NCI-H345 (cell line): ENCODE measurements at places on chromosomes 5 and 9.

DNA sequence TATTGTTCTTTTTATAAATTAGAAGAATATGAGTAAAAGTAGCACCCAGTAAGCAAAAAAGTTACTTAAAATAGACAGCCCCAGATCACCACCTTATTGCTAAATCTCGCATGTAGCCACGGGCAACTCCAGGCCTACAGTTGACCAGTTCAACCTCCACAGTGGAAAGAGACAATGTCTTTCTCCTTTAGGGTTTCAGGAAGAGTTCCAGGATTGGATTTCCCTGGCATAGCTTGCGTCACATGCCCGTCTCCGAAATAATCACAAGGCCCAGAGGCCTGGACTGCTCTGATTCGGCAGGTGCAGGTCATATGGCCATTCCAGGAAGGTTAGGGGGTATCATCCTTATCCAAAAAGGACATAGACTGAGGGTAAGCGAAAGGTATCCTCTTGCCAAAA, 9.9 kb upstream of the PFDN1 start:
- no peak for DNase-seq

- DNase-seq, result no peak
Observed at GRCh38 chr9:123867034-123867433, 62.9 kb downstream of the DENND1A start.

DNA sequence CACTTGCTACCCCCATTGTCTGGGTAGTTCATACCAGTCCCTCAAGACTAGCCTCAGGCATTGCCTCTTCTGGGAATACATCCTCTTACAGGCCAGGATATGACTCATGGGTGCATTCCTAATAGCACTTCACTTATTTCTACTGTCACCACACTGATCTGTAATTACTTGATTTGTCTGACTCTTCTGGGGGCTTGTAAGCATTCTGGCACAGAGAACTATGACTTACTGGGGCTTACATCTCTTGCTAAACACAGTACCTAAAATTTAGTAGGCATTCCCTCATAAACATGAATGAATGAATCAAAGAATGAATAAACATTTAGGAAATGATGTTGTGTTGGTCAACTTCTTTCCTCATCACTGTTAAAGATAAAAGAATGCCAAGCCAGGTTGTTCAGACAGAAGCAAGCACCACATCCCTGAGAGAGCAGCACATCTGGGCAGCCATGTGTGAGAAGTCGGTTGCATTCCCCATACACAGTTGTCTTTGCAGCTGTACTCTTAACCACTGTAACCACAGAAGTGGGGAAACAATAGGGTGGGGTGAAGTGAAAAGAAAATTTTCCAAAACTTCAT, 27.6 kb downstream of the IL7R start:
- no peak for DNase-seq

DNA sequence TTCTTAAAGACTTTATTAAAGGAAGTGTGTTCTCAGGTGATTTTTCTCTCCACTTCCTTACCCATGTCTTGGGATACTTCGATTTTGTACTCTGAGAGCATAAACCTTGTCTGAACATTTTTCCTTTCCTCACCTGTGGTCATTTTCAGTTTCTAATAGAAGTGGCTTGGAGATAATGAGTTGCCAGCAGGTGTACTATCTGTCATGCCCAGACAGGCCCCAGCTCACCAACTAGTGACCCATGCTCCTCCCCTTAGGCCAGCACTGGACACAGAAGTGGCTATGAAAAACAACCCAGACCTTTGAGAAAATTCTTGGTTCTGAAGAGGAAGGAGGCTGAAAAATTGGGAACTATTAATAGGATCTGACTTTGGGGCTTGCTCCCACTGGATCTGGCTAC, 49.2 kb upstream of the SMIM32 start:
- DNase-seq, result no peak

DNA sequence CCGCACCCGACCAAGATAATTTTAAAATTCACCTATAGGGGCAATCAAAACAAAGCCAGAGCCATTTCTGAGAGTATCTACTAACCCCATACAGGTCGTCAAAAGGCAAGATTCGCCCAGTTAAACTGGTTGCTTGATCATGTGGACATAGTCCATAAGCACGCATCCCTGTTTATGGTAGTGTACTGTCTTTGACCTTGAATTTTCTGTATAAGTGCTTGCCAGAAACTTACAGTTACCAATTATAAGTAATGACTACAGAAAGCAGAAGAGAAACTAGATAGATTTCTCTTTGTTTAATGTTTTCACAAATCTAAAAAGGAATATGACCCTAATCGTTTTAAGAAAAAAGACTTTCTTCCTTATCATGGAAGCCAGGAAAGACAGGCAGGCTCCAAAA, 25.6 kb downstream of the SLC31A1 start:
- DNase-seq, result no peak

DNA sequence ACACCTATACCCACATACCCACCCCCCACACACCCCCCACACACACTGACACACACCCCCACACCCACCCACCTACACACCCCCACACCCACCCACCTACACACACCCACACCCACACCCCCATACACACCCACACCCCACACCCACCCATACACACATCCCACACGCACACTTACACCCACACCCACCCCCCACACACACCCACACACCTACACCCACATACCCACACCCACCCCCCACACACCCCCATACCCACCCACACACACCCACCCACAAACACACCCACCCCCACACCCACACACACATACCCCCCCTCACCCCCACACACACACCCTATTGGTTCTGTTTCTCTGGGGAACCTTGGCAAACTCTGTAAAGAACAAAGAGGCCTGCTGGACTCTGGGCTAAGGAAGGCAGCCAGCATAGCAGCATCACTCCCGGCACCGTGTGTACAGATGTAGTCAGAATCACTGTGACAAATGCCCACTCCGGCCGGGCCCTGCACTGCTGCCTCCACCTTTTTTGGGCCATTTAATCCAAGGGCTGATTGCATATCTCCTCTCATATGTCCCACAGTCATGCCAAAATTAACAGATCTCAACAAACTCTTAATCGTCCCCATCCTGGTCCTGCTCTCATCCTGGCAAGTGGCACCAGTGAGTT, 42.3 kb downstream of the COL23A1 start:
- no peak for DNase-seq
